ENCODE measurements at places on chromosomes 1 and 21.

- no peak for DNase-seq
These were observed 256.9 kb upstream of the DUSP10 start for GRCh38 chr1:221998781-221999180.

DNA sequence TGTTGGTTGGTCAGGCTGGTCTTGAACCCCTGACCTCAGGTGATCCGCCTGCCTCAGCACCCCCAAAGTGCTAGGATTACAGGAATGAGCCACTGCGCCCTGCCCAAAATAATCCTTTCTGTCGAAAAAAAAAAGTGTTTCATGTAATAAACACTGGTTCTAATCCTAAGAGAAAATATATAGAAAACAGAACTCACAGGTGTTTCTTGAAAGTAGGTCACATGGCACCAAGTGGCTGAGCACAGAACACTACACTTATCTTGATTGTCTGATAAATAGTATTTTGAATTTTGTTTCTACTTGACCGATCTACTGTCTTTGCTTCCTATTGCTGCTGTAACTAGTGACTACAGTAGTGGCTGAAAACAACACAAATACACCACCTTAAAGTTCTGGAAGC is 87.6 kb upstream of the SOD1 start:
- no peak for DNase-seq

DNA sequence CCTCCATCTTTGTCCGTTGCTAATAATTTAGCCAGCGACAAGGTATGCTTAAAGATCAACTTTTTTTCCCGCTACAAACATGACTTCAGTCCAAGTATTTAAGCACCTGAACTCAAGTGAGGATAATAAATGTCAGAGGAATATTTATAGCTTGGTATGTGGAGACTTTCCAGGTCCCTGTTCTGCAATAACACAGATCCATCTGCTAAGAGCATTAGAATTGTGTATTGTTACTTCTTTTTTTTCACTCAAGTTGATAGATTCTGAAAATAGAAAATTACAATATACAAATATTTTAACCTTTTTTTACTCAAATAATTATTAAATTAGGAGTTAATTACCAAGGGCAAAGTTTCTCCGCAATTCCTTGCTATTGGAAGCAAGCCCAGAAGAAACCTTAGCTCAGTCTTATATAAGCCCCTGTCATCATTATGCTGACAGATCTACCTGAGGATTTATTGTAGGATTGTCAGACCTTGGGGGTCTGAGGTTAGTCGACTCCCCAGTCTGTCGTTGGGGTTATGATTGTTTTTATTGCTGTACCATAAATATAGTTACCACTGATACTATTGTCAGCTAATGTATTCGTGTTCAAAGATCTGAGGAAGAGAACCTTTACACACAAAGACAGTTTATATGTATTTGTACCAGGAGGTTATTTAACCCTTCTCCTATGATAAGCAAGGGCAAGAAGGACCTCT is 337.9 kb downstream of the TBX15 start:
- no peak for DNase-seq

- no peak for DNase-seq
These were observed 276.4 kb upstream of the B3GALT2 start for GRCh38 chr1:193462629-193463320.

DNA sequence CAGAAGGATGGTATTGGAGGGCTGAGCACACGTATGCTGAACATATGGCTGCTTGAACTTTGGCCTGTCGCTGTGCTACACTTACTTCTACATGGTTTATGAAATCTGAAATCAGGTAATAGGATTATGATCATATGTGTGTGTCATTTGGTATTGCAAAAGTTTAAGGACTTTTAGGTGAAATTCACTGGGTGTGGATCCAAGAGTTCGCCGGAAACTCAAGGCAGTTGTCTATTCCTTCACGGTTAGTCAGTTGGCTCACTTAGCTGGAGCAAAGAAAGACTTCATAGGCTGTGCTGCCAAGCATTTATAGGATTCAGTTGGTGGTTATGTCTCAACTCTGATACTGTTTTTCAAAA is 927 bp downstream of the UAP1 start:
- no peak for DNase-seq

Measured in fibroblast of skin of left biceps (primary cell).